Suppressor macrophage (primary cell): ENCODE measurements at places on chromosomes 12 and 14.

DNA sequence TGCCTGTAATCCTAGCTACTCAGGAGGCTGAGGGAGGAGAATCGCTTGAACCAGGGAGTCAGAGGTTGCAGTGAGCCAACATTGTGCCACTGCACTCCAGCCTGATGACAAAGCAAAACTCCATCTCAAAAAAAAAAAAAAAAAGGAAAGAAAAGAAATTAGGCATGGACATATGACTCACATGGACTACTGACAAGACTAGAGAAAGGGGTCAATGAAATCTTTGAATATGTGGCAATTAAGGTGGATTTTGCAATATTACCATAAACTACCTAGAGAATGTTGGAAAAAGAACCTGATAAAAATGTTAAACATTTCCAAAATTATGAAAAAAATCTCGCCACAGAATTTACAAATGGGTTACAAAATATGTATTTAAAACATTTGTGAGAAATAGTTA, 873.6 kb downstream of the C12orf50 start:
- DNase-seq = no peak

DNA sequence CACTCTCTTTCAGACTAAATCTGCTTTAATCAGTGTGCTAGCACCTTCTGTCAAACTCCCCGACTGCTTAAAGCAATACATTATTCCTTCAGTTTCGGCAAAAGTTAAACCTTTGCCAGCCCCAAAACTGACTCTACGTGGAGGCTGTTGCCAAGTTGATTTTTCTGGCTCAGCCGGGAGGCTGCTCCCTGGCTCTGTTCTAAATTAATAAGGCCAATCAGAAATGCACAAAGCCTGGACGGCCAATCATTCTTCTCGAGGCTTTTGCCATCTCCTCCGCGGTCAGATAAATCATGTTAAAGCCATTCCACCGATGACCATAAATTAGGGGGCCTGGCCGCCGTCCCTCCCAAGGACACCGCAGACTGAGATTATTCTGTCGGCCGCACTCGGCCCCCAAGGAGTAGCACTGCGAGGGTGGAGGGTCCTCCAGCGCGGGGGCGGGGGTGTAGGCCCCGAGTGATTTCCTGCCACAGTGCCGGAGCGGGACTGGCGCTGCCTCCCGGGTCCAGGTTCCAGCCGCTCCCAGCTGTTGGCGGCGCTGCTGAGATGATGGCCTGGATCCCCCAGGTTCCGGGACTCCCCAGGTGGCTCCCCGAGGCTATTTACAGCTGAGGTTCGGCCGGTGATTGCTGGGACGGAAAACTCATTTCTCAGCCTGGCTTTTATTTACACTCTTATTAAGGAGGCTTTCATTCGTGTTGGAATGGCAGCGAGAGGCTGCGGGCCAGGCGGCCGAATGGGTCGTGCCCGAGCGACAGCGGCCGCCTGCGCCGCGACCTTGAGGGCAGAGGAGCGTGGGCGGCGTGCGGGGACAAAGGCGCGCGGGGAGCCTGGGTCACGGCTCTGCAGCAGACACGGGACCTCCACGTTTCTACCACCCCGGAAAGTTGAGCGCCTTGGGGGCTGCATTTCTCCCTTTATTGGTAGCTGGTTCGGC, 165.1 kb downstream of the MON2 start:
- no peak for DNase-seq

GRCh38 chr12:27618836-27619235, 77.4 kb upstream of the REP15 start:
- DNase-seq = no peak

- DNase-seq = peak; percentile 76
Observed at GRCh38 chr14:23828616-23829015, 125.0 kb upstream of the DHRS4 start.

- peak; percentile 44 for DNase-seq
Observed at GRCh38 chr12:109134186-109134917, 18.0 kb downstream of the ACACB start.

- no peak for DNase-seq
Observed at GRCh38 chr14:51307551-51307950, 67.5 kb downstream of the TMX1 start.

DNA sequence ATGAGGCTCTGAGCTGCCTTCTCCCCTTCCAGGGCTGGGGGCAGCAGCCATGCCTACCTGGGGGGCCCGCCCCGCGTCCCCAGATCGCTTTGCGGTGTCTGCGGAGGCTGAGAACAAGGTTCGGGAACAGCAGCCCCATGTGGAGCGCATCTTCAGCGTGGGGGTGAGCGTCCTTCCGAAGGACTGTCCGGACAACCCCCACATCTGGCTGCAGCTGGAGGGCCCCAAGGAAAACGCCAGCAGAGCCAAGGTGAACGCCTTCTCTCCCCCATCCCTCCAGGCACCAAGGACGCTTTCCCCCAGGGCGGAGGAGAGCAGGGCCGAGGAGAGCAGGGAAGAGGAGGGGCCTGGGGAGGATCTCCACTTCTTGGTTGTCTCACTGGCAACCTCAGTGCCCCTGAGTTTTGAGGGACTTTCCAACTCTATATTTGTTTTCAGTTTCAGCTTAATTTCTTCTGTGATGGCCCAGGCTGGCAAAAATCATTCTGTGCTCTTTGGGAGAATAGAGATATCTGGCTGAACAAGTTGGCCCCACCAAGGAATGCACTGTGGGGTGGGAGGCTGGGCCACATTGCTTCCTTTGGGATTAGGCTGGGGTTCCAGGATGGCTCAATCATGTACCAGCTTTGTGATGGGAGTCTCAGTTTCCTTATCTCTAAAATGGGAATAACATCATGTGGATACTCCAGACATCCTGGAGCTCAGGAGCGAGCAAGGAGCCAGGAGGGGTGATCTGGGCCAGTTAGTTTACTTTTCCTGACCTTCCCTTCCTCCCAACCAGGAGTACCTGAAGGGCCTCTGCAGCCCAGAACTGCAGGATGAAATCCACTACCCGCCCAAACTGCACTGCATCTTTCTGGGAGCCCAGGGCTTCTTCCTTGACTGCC, 1.2 kb downstream of the KHNYN start:
- DNase-seq = peak; percentile 66

- no peak for DNase-seq
Observed at GRCh38 chr14:39015964-39016577, 87.0 kb downstream of the SEC23A start.

GRCh38 chr12:100955139-100955538, 160.6 kb downstream of the ANO4 start:
- DNase-seq = no peak

- DNase-seq = peak; percentile 60
Observed at GRCh38 chr12:52710730-52711129, 7.4 kb upstream of the KRT77 start.

DNA sequence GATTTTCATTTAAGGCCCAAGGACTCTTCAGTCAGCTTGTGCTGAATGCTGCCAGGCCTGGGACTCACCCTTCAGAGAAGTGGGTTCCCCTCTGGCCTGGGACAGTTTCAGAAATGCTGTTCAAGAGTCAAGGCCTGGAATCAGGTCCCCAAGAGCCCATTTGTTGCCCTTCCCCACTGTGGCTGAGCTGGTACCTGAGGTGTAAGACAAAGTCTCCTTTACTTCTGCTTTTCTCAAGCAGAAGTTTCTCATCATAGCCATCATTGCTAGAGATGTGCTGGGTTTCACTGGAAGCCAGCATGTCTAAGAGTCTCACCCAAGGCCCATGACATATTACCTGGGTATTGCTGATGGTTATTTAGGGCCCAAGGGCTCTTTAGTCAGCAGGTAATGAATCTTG, 8.9 kb downstream of the FANCM start:
- no peak for DNase-seq

GRCh38 chr12:112855375-112855774, 51.4 kb upstream of the OAS1 start:
- no peak for DNase-seq

GRCh38 chr14:78469947-78470346, 299.8 kb downstream of the NRXN3 start:
- no peak for DNase-seq

DNA sequence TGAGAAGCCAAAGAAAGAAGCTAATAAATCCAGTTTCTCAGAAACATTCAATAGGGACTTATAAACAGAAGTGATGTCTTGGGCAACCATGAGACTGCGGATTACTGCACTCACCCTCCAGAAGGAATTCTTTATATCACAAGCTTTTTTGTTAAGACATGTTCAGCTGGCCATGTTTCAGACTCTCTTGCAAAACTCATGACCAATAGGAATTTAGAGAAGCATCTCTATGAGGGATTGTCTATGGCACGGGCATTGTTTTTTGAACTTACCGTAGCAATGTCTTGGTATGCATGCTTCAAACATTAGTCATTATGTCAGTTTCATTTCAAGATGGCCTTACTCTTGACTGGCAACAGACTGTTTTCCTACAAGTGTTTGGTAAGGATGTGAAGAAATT, 15.5 kb upstream of the ZNF268 start:
- DNase-seq = no peak

DNA sequence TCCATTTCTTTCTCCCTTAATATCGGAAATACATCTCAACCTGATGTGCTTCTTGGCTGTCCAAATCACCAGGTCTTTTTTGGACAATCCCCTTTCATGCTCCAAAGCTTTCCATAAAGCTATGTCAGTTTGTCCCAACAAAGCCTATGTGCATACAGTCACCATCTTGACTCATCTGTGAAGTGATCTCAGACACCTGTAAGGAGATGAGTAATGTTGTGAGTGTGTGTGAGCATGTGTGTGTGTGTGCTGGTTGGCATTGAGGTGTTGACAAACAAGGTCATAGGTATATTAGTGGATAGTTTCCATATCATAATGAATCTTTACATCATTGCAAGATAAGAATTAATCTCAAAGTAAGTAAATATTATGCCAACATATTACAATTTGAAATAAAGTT, 1243.3 kb upstream of the SEL1L start:
- DNase-seq = no peak

GRCh38 chr12:20985399-20985798, 145.6 kb upstream of the SLCO1B1 start:
- no peak for DNase-seq

- DNase-seq = no peak
Observed at GRCh38 chr14:104547310-104547997, 32.1 kb upstream of the C14orf180 start.

DNA sequence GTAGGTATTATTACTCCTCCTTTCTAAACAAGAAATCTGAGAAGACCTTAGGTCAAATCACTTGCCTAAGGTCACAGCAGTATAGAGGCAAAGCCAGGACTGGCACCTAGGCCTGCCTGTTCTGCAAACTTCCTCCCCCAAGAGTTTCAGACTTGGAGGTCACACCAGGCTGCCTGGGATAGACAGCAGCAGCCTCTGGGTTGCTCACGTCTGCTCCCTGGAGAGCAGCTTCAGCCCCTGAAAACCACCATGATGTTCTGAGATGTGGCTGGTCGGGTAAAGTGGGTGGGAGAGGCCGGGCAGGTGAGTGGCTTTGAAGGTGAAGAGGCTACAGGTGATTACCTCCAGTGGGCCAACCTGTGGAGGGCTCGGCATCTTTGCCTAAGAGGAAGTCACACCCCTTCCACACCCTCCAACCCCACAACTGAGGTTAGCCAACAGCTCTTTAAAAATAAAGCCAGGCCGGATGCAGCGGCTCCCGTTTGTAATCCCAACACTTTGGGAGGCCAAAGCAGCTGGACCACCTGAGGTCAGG, 37.0 kb upstream of the PNMA1 start:
- no peak for DNase-seq

- no peak for DNase-seq
Observed at GRCh38 chr12:573232-573631, 90.0 kb downstream of the NINJ2 start.

DNA sequence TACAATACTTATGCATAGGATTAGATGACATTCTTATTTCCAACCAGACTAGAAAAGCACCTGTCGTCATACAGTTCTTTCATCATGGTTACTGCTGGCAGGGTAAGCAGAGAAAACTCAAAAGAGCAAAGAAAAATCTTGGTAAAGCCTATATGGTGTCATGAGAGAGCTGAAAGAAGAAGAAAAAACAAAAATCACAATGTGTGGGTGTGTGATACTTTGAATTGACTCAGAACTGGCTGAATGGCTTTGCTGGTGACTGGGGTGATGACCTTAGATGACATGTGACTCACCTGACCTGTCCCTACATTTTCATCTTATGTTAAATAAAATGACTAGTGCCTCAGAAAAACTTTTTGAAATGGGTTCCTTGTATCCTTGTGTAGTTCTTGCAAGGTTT, 278.1 kb upstream of the LMO3 start:
- DNase-seq = peak; percentile 1

GRCh38 chr14:61129168-61129745, 148.2 kb downstream of the SLC38A6 start:
- no peak for DNase-seq

- no peak for DNase-seq
Observed at GRCh38 chr12:11780521-11781101, 131.1 kb downstream of the ETV6 start.

- no peak for DNase-seq
Observed at GRCh38 chr12:59716043-59716442, 120.2 kb downstream of the SLC16A7 start.

DNA sequence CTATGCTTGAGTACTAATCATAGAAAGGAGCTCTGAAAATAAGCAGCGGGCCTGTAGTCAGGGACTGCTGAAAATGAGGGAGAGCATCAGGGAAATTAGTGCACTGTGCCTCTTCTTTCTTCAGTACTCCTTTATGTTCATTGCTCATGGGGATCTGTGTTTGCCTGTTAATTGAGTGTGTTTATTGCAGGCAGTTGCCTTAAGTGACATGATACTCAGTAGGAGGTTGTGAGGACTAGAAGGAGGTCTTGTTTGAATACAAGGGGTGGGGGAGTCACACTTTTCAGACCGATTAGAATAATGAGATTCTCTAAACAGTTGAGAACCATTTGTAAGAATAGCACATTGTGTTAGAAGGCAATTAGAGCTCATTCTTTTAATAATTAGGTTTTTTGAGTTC, 102.6 kb upstream of the SLCO1C1 start:
- no peak for DNase-seq

- DNase-seq = no peak
Observed at GRCh38 chr12:65022421-65022820, 98.7 kb downstream of the WIF1 start.

GRCh38 chr14:55803873-55804553, 224.0 kb downstream of the KTN1 start:
- no peak for DNase-seq

DNA sequence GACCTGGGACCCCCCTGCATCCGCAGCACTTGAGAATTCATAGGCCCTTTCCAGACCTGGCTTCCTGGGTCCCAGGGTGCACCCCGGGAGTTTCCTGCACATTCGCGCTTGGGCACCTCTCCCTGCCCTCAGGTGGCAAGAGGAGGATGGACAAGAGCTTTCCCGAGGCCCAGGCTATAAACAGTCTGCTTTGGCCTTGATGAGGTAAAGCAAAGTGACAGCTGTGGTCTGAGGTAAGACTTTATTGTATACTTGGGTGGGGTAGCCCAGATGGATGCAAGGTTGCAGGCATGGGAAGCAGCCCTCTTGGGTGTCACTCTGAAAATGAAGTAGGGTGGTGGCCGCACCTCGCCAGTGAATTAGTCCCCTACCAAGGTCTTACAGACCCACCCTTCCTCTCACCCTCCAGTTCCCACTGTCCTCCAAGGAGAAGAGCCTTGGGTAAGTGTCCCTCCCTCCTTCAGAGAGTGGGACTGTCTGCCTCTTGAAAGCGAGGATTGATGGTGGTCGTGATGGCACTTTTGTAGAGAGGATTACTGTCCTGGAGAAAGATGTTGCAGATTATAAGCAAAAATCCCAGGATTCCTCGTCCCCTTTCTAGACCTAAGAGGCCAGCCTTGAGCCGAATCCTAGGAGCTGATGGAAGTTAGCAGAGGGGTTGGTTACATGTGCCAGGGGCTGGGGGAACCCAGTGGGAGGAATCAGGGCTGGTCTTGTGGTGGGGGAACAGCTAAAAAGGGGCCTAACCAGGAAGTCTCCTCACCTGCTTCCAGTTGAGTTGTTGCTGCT, 10.6 kb upstream of the CSAD start:
- DNase-seq = no peak
